NCI-H2081 (cell line): ENCODE measurements at places on chromosomes 1 and 21.

GRCh38 chr21:35063428-35064172 lies 14.5 kb upstream of the RUNX1 start:
- no peak for DNase-seq

DNA sequence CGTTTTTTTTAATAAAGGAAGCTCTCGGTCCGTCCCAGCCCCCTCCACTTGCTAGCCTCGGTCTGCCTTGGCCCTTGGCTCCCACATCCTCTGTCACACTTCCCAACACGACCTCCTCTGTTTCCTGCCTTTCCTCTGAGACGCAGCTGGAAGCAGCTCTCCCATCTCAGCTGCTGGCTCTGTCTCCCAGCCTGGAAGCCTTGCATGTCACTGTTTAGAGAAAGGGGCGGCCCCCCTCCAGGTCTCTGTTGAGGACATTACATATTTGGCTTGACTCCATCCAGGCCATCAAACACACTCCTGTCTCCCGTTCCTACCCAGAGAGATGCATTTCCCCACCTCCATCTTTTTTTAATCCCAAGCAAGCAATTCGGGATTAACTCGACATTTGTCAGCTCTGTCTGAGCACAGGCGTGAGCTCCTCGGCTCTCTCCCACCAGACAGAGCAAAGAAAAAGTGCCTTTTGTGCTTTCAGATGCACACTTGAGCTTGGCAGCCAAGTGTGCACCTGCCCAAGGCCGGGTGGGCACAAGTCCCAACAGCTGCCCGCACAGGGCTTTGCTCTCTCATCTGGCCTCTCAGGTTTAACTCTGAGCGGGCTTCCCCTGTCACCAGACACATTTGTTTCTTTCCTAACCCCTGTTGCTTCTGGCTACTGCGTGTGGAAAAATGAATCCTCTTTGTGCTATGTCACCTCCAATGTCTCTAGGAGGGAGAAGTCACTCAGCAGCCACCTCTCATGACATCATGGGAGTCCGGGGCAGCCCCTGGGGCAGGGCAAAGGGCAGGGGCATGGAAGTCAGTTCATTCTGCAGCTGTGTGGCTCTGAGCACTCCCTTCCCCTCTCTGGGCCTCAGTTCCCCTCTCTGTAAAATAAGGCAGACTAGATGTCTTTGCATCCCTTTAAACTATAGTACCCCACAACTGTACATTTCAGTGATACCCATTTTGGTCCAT lies 108.3 kb downstream of the KCND3 start:
- peak; percentile 65 for DNase-seq

DNA sequence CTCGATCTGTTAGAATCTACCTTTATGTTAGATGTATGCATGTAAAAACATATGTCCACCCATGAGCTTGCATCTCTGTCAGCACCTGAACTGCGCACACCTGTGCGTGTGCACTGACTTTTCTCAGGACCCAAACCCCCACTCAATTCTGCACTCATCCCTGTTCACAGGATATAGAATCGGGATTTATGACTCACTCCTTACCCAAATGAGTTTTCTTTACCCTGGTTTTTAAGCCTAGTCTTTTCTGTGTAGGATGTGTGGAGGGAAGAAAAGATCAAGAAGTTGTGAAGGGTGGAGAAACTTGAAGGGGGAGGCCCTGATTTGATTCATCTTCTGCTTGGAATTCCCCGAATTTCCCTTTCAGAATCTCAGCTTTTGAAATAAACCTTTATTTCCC lies 2.4 kb downstream of the ACKR1 start:
- DNase-seq = no peak

DNA sequence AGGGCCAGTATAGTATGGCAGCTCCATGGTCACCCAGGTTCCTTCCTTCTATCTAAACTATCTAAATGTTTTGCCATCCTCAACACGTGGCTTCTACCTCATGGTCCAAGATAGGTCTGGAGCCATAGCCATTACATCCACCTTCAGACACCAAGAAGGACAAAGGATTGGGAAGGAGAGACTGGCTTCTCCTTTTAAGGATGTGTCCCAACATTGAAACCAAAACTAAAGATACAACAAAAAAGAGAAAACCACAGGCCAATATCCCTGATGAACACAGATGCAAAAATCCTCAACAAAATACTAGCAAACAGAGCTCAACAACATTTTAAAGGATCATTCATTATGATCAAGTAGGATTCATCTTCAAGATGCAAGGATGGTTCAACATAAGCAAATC lies 24.8 kb downstream of the HSD11B1 start:
- no peak for DNase-seq

GRCh38 chr1:234170622-234171021 lies 202.6 kb upstream of the COA6 start:
- no peak for DNase-seq

- peak; percentile 81 for DNase-seq
These were observed 255.6 kb downstream of the GRIK3 start for GRCh38 chr1:36778740-36779139.

- DNase-seq = no peak
These were observed 54.9 kb upstream of the ZBTB18 start for GRCh38 chr1:243996223-243996622.

- DNase-seq = no peak
These were observed 229.1 kb downstream of the KCNJ6 start for GRCh38 chr21:37686991-37687810.

- DNase-seq = peak; percentile 20
These were observed 37.6 kb downstream of the ELF3 start for GRCh38 chr1:202047977-202048376.

DNA sequence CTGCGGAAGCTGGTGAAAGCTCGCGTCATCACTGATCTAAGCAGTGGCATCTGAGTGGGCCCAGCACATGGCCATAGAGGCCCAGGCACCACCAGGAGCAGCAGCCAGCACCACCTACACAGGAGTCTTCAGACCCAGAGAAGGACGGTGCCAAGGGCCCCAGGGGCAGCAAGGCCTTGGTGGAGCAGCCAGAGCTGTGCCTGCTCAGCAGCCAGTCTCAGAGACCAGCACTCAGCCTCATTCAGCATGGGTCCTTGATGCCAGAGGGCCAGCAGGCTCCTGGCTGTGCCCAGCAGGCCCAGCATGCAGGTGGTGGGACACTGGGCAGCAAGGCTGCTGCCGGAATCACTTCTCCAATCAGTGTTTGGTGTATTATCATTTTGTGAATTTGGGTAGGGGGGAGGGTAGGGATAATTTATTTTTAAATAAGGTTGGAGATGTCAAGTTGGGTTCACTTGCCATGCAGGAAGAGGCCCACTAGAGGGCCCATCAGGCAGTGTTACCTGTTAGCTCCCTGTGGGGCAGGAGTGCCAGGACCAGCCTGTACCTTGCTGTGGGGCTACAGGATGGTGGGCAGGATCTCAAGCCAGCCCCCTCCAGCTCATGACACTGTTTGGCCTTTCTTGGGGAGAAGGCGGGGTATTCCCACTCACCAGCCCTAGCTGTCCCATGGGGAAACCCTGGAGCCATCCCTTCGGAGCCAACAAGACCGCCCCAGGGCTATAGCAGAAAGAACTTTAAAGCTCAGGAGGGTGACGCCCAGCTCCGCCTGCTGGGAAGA lies 3.2 kb upstream of the ARTN start:
- peak; percentile 31 for DNase-seq

DNA sequence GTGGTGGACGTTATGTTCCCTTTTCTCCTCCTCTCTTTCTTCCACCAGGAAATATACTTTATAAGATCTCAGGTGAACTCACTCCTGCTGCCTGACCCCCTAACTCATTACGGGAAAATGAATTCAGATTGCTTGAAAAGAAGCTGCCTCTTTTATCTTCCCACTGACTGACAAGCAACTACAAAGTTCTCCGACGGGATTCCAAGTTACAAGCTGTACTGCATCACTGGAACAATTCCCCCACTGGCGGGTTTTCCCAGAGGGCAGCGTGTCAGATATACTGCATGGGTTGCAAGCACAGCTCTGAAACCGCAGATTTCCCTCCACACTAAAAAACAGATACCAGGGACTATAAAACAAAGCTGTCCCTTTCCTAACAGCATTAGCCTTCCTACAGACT lies 390.6 kb downstream of the KCTD3 start:
- DNase-seq = no peak

GRCh38 chr1:223504741-223505140 lies 111.5 kb downstream of the CCDC185 start:
- DNase-seq = peak; percentile 84

- no peak for DNase-seq
These were observed 16.2 kb upstream of the EIF4G3 start for GRCh38 chr1:21192871-21193270.

DNA sequence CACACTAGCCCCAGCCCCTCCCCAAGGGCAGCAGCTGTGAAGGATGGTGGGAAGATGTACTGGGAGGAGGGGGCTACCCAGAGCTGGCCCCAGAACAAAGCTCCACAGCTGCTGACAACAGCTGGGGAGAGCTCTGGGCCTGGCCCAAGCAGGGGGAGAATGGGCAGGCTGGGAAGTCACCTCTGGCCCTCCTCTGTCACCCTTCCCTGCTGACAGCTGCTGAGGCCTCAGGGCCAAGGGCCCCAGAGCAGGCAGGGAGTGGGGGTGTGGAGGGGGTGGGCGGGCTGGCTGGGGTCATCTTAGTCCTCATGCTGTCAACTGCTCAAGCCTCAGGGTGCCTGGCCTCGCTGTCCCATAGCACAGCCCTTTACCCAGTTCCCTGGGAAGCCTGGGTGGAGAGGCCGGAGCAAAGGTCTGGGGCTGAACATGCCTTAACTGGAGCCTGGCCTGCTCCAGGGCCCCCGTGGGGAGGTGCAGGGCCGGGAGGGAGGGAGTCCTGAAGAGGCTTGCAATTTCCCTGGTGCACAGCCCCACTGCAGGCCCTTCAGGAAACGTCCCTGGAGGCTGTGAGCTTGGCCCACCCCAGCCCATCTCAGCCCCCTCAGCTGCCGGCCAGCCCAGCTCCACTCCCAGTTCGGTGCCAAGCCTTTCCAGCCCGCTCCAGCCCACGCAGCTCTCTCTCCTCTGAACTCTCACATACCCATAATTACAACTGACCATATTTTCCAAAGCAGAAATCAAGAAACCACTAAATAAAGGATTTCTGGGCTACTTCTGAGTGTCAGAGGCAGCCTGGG lies 25.7 kb downstream of the HSPG2 start:
- no peak for DNase-seq

DNA sequence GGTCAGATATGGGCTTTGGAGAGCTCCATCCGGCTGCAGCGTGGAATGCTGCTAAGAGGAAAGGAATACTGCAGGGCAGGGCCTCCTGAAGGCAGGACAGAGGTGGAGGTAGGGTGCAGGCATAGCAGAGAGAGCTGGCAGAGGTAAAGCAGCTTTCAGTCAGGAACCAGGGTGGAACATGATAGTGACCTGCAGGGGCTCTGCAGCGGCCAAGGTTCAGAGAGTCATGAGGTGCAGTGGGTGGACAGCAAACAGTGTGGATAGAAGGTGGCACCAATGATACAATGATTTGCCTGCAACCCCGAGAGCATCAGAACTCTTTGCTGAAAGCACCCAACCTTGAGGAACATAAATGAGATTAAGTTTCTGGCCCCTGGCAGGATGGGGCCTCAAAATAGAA lies 119.3 kb downstream of the BEND5 start:
- no peak for DNase-seq

- DNase-seq = no peak
These were observed 17.9 kb downstream of the ATP5PO start for GRCh38 chr21:33897739-33898138.

- DNase-seq = no peak
These were observed 219.8 kb upstream of the PRMT6 start for GRCh38 chr1:106836708-106837107.

DNA sequence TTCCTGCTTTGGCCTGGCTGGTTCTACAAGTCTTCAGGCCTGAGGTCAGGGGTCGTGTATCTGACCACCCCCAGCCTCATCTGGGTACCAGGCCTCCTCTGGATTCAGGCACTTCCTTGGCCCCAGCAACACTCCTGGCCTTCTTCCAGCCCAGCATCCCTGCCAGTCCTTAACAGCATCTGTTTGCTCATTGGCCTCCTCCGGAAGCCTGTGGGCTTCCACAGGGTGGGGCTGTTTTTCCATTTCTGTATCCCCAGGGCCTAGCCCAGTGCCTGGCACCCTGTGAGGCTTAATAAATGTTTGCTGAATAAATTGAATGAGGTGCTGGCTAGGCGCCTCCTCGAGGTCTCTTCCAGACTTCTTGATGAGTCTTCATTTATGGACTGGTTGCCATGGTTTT lies 21.5 kb upstream of the GPR37L1 start:
- peak; percentile 79 for DNase-seq

GRCh38 chr1:173126421-173126820 lies 75.7 kb upstream of the TNFSF18 start:
- no peak for DNase-seq

DNA sequence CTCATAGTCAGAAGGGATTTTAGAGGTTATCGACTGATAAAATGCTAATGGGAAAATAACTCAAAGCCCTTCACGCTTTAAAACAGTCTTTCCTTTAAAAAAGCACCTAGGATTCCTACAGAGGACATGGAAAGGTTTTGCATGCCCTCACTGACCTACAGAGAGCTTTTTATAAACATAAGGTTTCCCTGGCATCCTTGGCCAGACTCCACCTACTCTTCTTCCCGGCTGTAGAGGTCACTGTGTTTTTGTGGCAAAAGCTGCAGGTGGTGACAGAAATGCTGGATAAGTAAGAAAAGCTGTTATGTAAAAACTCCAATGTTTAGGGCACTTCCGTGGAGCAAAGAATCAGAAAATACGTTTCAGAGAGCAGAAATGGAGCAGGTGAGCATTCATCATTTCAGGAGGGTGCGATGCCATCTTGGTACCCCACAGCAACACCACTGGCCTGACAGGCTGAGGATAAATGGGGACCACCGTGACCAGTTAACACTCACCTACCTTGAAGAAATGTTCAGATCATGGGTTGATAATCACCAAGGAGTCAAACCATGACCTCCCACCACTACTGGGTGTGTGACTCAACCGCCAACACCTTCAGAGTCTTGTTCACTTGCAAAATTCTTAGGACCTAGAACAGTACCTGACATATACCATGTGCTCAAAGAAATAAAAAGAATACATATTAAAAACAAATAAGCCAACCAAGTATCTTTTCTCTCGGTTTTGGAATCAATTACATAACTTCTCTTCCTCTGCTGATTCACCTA lies 46.6 kb downstream of the SSBP3 start:
- no peak for DNase-seq

DNA sequence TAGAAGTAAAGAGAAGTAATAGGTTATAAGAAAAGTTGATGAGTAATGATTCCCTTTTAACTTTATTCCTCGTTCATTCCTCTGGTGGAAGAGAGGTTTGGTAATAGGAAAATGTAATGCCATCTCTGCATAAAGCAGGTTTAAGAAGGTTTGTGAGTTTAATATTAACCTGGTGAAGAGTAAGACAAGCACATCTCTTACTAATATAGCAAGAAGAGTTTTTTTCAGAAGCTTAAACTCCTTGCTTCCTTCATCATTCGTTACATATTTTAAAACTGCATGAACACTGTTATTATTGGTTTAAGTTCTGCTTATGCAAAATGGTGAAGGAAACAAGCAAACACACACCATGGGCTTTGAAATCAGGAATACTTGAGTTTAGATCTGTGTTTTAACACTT lies 9.2 kb upstream of the PLA2G4A start:
- DNase-seq = no peak

DNA sequence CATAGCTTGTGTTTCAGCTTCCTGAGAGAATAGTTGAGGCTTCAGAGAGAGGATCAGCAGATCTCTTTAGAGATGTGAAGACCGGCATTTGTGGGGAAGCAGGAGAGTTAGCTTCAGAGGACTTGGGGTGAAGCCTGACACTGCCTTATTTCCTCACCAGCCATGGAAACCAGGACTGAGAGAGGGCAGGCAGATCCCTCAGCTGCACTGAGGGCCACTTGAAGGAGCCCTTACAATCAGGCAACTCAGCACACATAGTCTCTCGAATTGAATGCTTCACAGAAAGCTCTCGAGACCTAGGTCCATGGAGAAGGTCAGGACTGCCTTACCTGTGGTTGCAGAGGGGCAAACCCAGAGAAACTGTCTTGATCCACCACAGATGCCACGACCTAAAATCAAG lies 19.8 kb downstream of the NCF2 start:
- DNase-seq = no peak

GRCh38 chr1:207045453-207045852 lies 5.6 kb downstream of the YOD1 start:
- DNase-seq = no peak
